ENCODE measurements at places on chromosomes 7 and 10.

DNA sequence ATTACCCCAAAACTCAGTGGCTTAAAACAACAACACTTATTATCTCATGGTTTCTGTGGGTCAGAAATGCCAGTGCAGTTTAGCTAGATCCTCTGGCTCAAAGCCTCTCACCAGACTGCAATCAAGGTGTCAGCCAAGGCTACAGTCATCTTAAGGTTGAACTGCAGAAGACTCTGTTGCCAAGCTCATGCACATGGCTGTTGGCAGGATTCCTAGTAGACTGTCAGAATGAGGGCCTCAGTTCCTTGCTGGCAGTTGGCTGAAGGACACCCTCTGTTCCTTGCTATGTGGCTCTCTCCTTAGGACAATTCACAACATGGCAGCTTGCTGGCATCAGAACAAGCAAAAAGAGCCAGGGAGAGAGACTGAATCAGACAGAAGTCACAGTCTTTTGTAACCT is 34.7 kb downstream of the TOMM7 start:
- DNase-seq, result no peak

DNA sequence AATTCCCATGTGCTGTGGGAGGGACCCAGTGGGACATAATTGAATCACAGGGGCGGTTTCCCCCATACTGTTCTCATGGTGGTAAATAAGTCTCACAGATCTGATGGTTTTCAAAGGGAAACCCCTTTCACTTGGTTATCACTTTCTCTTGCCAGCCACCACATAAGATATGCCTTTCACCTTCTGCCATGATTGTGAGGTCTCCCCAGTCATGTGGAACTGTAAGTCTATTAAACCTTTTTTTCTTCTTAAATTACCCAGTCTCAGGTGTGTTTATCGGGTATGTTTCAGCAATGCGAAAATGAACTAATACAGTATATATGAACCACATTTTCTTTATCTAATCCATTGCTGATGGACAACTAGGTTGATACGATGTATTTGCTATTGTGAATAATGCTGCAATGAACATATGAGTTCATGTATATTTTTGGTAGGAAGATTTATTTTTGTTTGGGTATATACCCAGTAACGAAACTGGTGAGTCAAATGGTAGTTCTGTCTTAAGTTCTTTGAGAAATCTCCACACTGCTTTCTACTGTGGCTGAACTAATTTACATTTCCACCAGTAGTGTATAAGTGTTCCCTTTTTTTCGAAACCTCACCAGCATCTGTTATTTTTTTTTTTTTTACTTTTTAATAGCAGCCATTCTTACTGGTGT is 70.0 kb upstream of the HGF start:
- DNase-seq, result no peak

DNA sequence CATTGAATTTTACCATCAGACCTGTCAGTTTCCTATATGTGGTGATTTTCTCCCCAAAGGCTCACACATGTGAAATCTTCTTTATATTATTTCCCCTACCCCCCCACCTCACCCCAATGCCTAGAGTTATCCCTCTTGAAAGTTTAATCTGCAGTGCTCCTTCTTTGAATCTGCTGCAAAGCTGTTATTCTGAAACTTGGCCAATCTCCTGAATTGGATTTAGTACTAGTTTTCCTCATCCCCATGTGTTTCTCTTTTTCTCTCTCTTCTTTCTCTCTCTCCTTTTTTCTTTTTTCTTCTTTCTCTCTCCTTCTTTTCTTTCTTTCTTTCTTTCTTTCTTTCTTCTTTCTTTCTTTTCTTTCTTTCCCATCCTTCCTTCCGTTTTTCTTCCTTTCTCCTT is 886.2 kb downstream of the TYW1 start:
- DNase-seq, result no peak

DNA sequence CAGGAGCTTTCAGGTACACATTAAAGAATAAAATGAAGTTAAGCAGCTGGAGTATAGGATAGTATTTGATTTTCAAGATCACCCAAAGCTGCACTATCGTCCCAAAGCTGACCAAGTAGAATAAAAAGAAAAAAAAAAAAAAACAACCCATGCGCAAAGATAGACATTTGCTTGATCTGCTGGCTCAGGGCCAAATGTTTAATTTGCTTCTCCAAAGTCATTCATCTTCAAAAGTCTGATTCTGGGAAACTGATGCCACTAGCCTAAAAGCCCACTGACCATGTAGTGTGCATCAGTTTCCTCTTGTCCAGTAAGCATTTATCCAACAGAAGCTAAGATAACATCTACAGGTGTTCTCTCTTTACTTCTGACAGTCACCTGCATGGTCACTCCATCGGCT is 14.5 kb downstream of the MEST start:
- DNase-seq, result no peak

DNA sequence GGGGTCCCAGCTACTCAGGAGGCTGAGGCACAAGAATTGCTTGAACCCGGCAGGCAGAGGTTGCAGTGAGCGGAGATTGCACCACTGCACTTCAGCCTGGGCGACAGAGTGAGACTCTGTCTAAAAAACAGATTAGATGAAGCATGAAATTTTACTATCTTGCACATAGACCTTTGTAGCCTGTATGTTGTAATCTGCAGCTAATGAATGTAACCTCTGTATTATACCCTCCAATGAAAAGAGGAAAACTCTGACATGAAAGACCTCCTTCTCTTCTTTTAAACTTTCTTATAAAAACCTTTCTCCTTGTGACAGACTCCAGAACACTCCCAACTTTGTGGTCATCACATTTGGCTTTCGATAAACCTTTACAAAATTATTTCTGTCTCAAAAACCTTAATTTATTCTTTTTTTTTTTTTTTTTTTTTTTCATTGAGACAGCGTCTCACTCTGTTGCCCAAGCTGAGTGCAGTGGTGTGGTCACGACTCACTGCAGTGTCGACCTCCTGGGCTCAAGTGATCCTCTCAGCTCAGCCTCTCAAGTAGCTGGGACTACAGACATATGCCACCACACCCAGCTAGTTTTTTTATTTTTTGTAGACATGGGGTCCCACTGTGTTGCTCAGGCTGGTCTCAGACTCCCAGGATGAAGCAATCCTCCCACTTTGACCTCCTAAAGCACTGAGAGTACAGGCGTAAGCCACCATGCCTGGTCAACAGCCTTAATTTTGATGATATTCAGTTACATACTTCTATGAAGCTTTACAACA is 97.4 kb downstream of the SVOPL start:
- DNase-seq, result no peak

- no peak for DNase-seq
Measured at GRCh38 chr10:83045731-83046130, 1093.6 kb upstream of the GHITM start.

- DNase-seq, result no peak
Measured at GRCh38 chr7:149532654-149533053, 35.0 kb upstream of the ZNF746 start.

DNA sequence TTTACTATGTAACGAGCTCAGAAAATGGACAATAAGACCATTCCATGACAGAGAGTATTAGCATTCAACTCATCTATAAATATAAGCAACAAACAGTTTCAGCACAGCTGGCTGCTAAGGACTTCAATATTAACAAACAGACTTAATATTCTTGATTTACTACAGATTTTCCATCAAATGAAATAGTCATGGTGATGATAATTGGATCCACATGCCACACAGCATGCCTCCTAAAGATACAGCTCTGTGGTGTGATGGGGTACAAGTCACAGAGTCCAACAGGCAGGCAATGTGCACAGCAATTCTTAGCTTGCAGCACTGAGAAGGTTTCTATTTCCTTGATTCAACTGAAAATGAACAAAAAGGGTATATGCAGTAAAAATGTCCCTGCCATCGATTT is 54.0 kb downstream of the DOCK4 start:
- DNase-seq, result no peak

DNA sequence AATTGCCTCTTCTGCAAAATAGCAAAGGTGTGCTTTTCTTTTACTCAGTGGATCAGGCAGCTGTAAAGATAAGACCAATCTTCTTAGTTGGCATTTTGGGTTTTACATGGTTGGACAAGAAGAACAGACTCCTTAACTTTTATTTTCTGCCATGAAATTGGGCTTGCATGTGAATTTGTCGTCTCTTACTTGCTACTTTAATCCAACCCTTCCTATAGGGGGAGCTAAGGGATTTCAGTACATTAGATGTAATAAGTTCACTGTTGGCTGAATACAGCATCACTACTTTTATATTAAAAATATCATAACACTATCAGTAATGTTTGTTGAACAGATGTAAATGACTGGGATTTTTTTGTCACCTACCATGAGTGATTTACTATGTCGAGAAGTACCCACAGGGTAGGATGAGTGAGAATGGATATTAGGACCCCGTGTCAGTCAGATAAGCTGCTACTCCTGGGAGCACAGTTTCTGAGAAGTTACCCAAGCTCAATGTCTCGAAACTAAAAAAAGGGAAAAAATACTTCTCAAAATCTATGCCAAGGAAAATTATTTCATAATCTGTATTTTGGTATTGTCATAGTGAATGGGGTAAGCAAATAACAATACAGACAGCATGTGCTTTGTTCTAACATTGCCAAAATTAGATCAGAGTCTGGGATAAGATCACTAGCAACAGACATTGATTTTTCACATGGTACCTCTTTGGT is 127.4 kb upstream of the AGR3 start:
- DNase-seq, result no peak

GRCh38 chr7:117755136-117755535 is 118.1 kb downstream of the CTTNBP2 start:
- no peak for DNase-seq

- no peak for DNase-seq
Measured at GRCh38 chr10:60733517-60733822, 44.8 kb upstream of the CDK1 start.

Measured in T-helper 9 cell (primary cell).